ENCODE measurements at places on chromosomes 1 and 21. TPM values are rescaled to one million over a fixed set of nuclear protein-coding genes. Genes with fewer than 3 reads are reported as not detected.
A peak's percentile ranks its signal among the peaks of the same experiment; 100 is the strongest.

The TTC34 gene
- total RNA-seq: 0.71 TPM

The CDA gene
- total RNA-seq: 1.3 TPM

The MPL gene
- not detected for total RNA-seq

The PLEKHN1 gene
- not detected for total RNA-seq

The PLPPR4 gene
- 0.71 TPM for total RNA-seq

The C1orf94 gene
- not detected for total RNA-seq

DNA sequence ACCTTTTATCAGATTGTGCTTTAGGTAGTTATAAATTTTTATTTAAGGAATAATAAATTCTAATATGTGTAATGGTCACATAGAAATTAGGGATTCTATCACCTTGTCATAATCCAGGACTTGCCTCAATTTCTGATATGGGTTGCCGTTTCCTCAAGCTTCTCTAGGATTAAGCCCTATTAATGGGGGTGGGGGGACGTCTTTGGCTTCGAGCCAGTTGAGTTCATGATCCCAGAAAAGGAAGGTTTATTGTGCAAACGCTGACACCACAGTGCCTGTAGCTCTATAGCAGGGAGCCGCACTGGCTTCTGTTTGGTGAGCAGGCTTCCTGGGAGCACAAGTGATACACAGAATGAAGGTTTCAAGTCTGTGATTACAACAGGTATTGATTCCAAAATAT, 22.0 kb upstream of the VAMP3 start:
- H3K27ac ChIP-seq: no peak overlapping the region
- H3K4me1 ChIP-seq: no peaks in the 10 kb centered on the region
- H3K27me3 ChIP-seq: no peaks in the 10 kb centered on the region
- H3K4me3 ChIP-seq: no peak overlapping the region
- DNase-seq: no peak

- no peak overlapping the region for H3K4me3 ChIP-seq
- DNase-seq: peak; percentile 59
- no peak overlapping the region for H3K27ac ChIP-seq
- H3K4me1 ChIP-seq: peaks cover 13% of the 10 kb centered on the region
- no peaks in the 10 kb centered on the region for H3K27me3 ChIP-seq
Observed at GRCh38 chr1:226979517-226980121, 39.5 kb downstream of the COQ8A start.

- H3K27ac ChIP-seq: no peak overlapping the region
- DNase-seq: no peak
- H3K36me3 ChIP-seq: no peaks in the 10 kb centered on the region
- no peak overlapping the region for H3K4me3 ChIP-seq
- H3K27me3 ChIP-seq: no peaks in the 10 kb centered on the region
Observed at GRCh38 chr1:203095061-203095690, 9.4 kb upstream of the MYOG start.

DNA sequence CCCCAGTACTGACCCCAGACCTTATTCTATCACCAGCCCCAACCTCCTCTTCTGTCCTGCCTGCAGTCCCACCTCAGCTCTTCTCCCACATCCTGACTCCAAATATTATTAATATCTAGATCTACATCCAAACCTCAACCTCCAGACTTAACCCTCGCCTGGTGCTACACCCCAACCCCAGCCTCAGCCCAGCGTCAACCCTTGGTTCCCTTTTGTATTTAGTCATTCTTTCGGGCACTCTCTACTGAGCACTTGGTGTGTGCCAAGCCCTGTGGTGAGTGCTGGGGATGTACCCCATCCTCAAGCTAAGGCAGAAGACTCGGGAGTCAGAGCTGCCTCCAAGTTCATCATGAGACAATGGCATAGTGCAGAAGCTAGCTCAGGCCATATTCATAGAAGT, 1.1 kb downstream of the SHISAL2A start:
- H3K27ac ChIP-seq: no peak overlapping the region
- no peak overlapping the region for H3K4me3 ChIP-seq
- peaks cover 49% of the 10 kb centered on the region for H3K27me3 ChIP-seq
- no peaks in the 10 kb centered on the region for H3K36me3 ChIP-seq
- H3K4me1 ChIP-seq: peaks cover 10% of the 10 kb centered on the region

GRCh38 chr1:61184040-61184713, 101.8 kb downstream of the NFIA start:
- peak; percentile 98 for DNase-seq
- peaks cover 69% of the 10 kb centered on the region for H3K4me1 ChIP-seq
- H3K27me3 ChIP-seq: no peaks in the 10 kb centered on the region
- peak overlapping the region; percentile 88 for H3K27ac ChIP-seq
- peak overlapping the region; percentile 35 for H3K4me3 ChIP-seq

DNA sequence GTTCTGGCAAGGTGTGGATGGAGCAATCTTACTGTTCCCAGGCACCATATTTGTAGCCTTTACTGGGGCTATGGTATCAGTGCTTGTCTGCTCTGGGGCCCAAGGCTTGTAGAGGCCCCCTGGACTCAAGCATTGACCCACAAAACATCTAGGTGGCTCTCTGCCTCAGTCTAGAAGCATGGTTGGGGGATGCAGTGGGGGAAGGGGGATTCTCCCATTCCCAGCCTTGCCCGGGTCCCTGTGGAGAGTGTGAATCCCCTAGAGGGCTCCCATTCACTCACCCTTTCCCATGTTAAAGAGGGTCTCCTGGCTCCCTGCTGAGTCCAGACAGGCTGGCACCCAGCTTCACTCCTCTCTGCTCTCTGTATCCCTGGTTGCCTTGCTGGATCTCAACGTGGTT, 28.2 kb upstream of the DIRAS3 start:
- H3K27ac ChIP-seq: no peak overlapping the region
- H3K27me3 ChIP-seq: no peaks in the 10 kb centered on the region
- no peak for DNase-seq
- H3K36me3 ChIP-seq: no peaks in the 10 kb centered on the region
- no peaks in the 10 kb centered on the region for H3K4me1 ChIP-seq

GRCh38 chr1:229991104-229991513, 75.9 kb upstream of the GALNT2 start:
- no peaks in the 10 kb centered on the region for H3K4me1 ChIP-seq
- no peak for DNase-seq
- H3K27me3 ChIP-seq: no peaks in the 10 kb centered on the region
- H3K36me3 ChIP-seq: no peaks in the 10 kb centered on the region
- no peak overlapping the region for H3K27ac ChIP-seq

DNA sequence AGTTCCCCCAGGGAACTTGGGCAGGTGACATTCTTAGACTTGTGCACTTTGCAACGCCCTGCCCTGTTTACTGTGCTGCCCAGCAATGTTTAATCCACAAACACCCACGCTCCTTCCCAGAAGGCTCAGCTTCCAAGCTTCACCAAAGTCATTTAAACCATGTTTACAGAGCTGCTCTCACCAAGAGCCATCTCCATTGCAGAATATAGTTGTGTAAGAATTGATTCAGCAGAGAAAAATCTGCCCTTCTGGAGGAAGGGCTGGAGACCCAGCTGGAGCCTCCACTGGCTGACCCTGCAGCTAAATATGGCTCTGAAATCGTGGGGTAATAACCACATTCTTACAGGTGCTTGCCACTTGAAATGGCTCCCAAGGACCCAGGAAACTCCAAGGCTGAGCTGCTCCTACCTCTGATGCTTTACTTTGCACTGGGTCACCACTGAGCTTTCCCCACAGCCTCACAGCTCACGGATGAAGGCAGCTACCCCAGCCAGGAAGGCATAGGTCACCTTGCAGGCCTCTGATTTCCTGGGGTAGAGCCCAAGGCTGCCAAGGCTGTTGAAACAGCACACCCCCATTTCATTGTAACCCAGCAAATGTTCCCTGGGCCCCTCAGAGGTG, 8.7 kb downstream of the CAPN2 start:
- H3K27ac ChIP-seq: peak overlapping the region; percentile 49
- H3K4me3 ChIP-seq: no peak overlapping the region
- H3K4me1 ChIP-seq: peaks cover 26% of the 10 kb centered on the region
- DNase-seq: no peak

DNA sequence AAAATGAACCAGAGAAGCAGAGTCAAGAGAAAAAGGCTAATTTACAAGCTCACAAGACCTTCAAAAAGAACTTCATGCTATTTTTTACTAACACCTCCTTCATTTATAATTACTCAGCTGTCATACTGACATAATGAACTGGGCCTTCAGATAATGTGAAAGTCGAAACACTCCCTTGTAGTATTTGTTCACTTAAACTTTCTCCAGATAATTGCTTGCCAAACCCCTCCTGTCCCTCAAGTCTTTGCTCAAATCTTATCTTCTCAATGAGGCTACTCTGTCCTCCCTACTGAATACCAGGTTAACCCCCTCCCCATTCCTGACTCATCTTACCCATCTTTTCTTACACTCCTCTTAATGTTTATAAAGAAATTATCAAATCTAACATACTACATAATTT, 11.1 kb upstream of the MAP3K21 start:
- no peak overlapping the region for H3K4me3 ChIP-seq
- no peaks in the 10 kb centered on the region for H3K27me3 ChIP-seq
- no peak overlapping the region for H3K27ac ChIP-seq
- DNase-seq: no peak
- no peaks in the 10 kb centered on the region for H3K4me1 ChIP-seq
- H3K36me3 ChIP-seq: no peaks in the 10 kb centered on the region

DNA sequence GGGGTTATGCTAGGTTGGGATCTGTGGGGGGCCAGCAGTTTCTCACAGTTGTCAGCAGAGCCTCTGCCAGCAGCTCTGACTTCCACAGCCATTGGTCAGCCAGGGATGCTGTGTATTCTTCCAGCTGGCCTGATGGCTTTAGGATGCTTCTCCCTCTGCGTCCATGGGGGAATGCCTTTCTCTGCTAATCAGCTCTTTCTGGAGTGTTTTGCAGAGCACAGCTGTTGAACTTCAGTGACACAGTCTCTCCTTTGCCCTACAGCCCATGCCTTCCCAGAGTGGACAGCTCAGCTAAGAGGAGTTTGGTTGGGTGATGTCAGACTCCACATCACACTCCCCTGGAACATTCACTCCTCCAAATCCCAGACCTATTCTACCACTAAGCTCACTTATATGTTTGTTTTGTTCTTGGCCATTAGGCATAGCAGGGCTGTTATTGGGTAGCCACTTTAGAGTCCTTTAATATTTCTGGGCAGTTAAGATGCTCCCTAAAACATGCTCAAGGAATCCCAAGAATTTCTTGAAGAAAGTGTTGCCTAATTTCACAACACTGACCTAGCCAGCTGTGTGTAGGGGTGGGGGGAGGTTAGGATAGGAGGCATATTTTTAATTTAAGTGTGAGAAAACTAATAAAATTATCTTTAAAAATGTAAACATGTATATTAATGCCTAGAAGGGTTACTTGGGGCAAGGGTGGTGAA, 75.3 kb upstream of the KIAA0040 start:
- peak overlapping the region; percentile 49 for H3K27ac ChIP-seq
- peak; percentile 91 for DNase-seq
- no peaks in the 10 kb centered on the region for H3K4me1 ChIP-seq
- H3K36me3 ChIP-seq: no peaks in the 10 kb centered on the region
- H3K4me3 ChIP-seq: no peak overlapping the region

- no peaks in the 10 kb centered on the region for H3K36me3 ChIP-seq
- H3K27me3 ChIP-seq: no peaks in the 10 kb centered on the region
- no peak overlapping the region for H3K4me3 ChIP-seq
Observed at GRCh38 chr1:69648486-69648885, 80.8 kb downstream of the LRRC7 start.

- DNase-seq: no peak
- H3K36me3 ChIP-seq: no peaks in the 10 kb centered on the region
- H3K27me3 ChIP-seq: no peaks in the 10 kb centered on the region
- H3K27ac ChIP-seq: no peak overlapping the region
- H3K4me1 ChIP-seq: no peaks in the 10 kb centered on the region
- no peak overlapping the region for H3K4me3 ChIP-seq
Observed at GRCh38 chr1:112268408-112268807, 127.6 kb upstream of the CTTNBP2NL start.

DNA sequence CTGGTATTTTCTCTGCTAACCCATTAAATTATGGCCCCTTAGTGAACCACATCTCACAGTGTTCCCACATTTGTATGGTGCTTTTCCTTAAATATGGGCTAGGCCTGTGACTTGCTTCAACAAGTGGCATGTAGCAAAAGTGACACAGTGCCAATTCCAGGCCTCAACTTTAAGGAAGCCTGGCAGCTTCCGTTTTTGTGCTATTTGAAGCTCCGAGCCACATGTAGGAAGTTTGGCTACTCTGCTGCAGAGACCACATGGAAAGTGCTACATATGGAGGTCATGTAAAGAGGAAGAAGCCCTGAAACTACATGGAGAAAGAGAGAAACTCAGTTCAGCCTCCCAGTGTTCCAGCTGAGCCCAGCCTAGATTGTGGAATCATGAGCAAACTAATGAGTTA, 28.5 kb upstream of the DR1 start:
- no peak overlapping the region for H3K4me3 ChIP-seq
- no peaks in the 10 kb centered on the region for H3K36me3 ChIP-seq
- no peaks in the 10 kb centered on the region for H3K4me1 ChIP-seq

- peaks cover 100% of the 10 kb centered on the region for H3K27me3 ChIP-seq
- no peak overlapping the region for H3K27ac ChIP-seq
- no peaks in the 10 kb centered on the region for H3K36me3 ChIP-seq
- no peak for DNase-seq
Observed at GRCh38 chr1:152111515-152111968, 3.7 kb downstream of the TCHH start.

DNA sequence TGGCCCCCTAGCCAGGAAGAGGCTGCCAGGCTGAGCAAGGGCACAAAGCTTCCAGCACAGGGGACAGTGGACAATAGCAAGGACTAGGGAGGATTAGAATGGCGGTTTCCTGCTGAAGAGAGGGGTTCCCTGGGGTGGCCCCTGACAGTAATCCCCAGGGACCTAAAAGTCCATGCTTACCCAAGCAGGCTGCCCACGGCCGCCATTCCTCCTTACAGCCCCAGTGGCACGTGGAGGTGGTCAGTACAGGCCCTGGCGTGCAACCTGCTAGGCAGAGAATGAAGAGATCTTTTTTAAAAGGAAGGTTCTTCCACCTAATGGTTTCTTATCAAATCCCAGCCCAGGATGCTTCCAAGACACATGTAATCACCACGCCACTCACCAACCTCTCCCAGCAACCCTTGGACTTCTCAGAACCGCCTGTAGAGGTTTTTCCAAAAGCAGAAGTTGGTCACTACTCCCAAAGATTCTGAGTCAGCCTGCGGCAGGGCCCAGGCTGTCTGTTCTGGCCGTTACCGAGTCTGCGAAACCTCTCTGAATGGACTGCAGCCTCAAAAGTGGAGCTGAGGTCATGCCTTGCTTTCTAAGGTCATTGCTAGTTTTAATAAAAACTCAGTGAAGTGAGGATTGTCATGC, 926 bp downstream of the MRPL55 start:
- H3K4me1 ChIP-seq: peaks cover 34% of the 10 kb centered on the region
- peak overlapping the region; percentile 96 for H3K27ac ChIP-seq

GRCh38 chr1:162089748-162090147, 20.3 kb downstream of the NOS1AP start:
- no peak overlapping the region for H3K4me3 ChIP-seq
- H3K4me1 ChIP-seq: peaks cover 26% of the 10 kb centered on the region
- no peak overlapping the region for H3K27ac ChIP-seq
- no peaks in the 10 kb centered on the region for H3K36me3 ChIP-seq

DNA sequence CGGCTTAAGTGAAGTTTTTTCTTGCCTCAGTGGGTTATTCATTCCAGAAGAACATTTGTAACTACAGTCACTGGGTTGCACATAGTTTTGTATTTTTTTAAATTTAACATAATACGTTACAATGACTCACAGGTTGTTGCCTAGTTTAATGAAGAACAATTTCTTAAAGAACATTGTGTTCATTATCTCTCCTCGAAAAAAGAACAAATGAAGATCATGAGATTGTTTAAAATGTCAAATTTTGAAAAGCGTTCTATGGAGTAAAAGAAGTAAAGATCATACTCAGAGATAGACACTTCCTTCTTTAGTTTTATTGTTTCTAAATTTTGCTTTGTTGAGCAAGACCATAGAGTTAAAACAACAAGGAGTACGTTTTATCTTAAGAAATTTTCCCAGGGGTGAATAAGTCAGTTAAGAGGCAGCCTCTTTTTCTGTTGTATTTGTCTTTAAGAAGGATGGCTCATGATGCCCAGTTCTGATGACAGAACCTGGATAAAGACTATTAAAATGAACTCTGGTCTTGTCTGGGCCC, 10.5 kb upstream of the SLAMF1 start:
- no peaks in the 10 kb centered on the region for H3K27me3 ChIP-seq
- no peaks in the 10 kb centered on the region for H3K36me3 ChIP-seq
- no peaks in the 10 kb centered on the region for H3K4me1 ChIP-seq
- DNase-seq: no peak
- no peak overlapping the region for H3K27ac ChIP-seq

All from sigmoid colon (tissue), 7 donors.